ENCODE measurements at places on chromosomes 4 and X.
A peak's percentile ranks its signal among the peaks of the same experiment; 100 is the strongest.

GRCh38 chr4:175540732-175541131, 271.3 kb downstream of the GPM6A start:
- no peak for DNase-seq

GRCh38 chr4:5662555-5662954, 45.8 kb downstream of the EVC2 start:
- DNase-seq, result no peak

DNA sequence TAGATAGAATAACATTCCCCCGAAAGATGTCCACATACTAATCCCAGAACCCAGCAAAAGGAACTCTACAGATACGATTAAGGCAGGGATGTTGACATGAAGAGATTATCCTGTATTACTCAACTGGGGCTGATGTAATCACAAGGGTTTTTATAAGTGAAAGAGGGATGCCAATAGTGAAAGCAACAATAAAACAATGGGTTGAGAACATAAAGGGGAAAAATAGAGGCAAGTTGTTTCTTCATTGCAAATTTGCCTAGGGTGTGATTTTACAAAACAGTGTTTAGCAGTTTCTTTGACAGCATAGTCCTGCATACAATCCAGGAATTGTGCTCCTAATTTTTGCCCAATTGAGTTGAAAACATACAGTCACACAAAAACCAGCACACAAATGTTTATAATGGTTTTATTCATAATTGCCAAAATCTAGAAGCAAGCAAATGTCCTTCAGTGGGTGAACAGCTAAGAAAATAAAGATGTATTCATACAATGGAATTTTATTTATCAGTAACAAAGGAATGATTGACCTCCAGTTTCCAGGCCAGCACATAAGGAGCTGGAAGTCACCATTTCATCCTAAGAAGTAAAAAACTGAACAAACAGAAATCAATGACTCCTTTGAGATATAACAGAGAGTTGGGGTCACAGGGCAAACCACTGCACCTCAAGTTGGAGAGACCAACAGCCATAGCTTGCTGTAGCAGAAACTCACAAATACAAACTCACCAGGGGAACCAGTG, 107.2 kb downstream of the CENPC start:
- DNase-seq, result no peak

GRCh38 chr4:66489783-66490452, 819.6 kb upstream of the EPHA5 start:
- DNase-seq, result no peak

DNA sequence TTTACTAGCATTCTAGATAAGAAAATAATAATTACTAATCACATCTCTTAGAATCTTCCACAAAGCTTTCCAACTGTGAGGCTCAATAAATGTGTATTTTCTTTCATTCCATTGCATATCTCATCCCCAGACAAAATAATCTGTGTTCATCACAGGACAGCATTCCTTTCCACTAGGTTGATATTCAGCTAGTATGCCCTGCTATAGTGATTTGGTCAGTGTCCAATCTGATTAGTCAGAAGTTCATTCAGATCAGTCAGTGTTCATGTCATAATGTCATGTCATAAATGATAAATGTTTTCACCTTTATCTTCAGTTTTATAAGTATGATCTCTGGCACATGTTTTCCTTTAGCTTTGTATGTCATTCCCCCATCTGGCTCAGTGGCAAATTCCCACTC, 611.4 kb downstream of the KCTD8 start:
- no peak for DNase-seq

- DNase-seq, result no peak
Measured at GRCh38 chr4:124703154-124703553, 9.4 kb downstream of the ANKRD50 start.

DNA sequence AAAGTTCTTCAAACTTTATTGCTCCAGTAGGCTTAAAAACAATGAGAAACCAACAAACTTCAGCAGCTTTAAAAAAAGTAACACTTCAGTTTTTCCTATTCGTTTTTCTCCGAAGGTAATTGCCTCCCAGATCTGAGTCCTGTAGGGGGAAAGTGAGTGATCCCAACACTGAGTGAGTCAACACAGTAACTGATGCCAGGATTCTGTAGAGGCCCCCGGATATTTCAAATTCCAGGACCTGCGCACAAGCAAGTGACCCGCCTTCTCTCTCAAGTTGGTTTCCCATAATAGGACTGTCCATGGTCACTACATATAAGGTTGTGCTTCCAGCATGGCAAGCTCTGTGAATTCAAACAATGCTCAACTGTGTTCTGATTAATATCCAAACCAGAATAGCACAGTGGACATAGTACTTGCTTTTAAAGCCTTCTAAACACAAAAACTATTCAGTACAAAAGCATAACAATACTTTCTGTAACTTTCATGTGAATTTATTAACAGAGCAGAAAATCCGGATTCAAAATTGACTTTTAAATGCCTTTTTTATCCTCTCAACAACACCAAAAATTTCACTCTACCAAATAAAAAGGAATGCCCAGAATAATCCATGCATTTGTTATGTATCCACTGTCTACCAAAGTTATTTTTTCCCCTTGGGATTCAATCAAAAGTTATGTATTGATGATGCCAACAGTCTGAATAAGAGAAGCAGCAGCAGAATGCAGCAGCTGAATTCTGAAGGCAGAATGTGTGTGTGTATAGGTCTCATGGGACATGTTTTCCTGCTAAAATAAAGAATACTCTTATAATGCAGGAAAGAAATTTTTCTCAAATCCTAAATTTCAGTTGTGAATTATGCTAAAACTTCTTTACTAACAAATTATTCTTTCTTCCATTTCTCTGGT, at the start of gene DMD:
TSS of gene DMD (minus strand) at position 194 of the 905 bp plus-strand sequence. CDS start 237 bp downstream, outside the sequence.
- peak; percentile 5 for DNase-seq

GRCh38 chr4:87130985-87131703, 89.3 kb downstream of the KLHL8 start:
- DNase-seq, result no peak

GRCh38 chr4:98784947-98785706, 126.7 kb upstream of the TSPAN5 start:
- DNase-seq, result no peak

- no peak for DNase-seq
Measured at GRCh38 chr4:84583876-84584380, 1.0 kb downstream of the CDS1 start.

DNA sequence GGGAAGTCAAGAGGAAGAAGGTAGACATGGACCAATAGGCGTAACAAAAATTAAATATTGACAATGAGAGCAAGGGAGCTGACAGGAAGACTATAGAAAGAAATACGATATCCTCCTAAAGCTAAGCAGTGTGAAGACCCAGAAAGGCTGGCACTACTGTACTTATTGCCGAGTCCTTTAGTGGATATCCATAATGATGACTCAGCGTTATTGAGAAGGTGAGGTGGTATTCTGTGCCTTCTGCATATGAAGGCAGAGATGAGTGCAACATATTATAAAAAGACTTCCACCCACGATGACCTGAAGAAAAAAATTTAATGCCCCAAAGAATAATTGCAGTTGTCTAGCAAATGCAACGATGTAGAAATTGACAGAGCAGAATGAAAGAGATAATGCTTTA, 13.0 kb upstream of the MCF2 start:
- no peak for DNase-seq

GRCh38 chr4:97942951-97943350, 200.3 kb downstream of the STPG2 start:
- DNase-seq, result no peak

- DNase-seq, result no peak
Measured at GRCh38 chr4:43047058-43047457, 154.5 kb downstream of the GRXCR1 start.

DNA sequence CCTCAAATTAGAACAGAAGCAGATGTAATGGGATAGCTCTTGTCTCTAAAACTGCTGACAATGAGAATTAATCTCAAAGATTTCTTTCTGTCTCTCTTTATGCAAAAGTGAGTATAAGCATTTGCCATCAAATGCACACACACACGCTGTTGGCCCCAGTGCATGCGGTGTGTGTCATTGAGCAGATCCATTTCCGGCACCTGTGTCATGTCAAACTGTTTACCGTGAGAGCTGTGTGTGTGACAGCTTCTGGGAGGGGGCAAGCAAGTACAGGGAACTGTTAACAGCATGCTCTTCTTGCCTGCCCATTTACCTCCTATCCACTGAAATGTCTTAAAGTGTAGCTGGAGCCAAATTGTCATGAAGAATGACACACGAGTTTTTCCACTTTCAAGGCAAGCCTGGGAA, 297.9 kb upstream of the FAT4 start:
- no peak for DNase-seq

DNA sequence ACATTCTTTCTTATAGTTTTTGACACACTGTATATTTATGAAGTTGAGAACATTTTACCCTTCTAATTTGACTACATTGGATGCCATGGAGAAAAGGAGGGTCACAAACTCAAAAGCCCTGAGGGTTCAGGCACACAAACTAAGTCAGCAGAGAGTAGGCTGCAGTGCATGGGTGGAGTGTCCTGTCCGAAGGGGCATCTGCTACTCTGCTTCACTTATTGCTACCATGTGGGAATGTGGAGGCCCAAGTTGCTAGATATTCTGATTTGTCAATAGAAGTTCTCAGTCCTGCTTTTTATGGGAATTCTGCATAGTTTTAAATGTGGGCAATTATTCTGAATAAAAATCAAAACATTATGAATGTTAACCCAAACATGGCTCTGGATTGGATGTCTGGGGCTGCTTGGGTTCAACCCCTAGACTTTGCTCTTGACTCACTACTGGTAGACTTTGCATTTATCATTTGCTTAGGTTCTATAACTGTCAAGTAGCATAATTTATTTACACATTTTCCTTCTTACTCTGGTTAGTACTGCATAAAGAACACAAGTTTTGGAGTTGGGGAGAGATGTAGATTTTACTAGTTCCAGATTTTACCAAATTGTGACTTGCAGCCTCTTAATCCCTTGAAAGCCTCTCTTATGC, 255.1 kb downstream of the SPRY1 start:
- no peak for DNase-seq

DNA sequence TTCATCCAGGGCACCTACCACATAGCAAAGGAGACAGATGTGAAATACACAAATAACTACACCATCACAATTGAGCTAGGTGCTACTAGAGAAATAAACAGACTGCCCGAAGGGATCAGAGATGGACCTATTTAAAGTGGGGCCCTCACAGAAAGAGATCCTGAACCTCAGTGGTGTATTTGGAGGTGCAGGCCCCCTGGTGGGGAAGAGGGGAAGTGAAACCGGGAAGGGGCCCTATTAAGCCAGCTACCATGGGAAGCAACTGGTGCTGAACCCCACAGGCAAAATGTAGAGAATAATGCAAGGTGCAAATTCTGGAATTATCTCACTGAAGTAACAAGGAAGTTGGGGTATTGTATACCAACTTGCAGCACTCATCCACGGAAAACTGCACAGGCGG, 78.6 kb upstream of the FAM9A start:
- DNase-seq, result no peak

DNA sequence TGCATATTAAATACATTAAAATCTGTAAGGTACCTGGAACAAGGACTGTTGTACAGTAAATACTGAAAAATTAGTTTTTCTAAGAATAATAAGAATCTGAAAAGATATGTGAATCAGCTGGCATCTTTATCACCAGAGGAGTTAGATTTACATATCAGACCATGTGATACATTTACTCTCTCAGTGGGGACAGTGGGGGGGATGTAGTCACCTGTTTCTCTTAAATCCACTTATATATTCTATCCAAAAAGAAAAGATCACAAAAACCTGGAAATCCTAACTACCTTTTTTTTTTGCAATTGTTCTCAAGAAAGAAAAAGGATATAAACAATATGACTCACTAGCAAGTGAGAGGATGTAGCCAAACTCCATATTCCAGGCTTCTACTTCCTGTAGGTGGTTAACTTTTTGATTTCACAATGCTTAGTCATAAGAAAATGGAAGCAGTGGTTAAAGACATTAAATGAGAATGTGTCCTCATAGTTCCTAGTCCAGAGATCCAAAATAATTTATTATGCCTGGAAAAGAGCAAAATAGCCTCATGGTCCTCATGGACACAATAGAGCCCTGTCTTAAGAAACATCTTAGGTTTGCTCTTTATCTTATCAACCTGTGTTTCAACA, 22.5 kb upstream of the MYOZ2 start:
- DNase-seq, result no peak

DNA sequence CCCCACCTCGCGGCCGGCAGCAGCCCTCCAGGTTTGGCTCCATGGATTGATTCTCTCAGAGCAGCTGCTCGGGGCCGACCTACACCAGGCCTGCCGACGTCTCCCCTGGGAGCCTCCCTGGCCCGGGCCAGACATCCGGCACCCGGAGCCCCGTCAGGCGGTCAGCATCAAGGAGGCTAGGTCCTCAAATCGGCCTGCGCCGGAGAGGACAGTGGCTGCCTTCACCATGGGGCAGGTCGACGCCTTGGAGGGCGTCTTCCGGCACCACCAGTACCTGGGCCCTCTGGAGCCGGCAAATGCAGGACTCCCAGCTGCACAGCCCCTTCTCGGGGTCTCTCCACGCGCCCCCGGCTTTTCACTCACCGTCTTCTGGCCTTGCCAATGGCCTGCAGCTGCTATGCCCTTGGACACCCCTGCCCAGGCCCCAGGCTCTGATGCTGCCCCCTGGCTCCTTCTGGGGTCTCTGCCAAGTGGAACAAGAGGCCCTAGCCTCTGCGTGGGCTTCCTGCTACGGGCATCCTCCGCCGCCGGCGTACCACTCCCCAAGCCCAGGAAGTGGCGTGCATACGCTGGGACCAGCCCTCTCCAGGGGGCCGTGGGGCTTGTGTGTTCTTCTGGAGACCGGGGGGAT, 341.8 kb downstream of the MAGEB5 start:
- no peak for DNase-seq

DNA sequence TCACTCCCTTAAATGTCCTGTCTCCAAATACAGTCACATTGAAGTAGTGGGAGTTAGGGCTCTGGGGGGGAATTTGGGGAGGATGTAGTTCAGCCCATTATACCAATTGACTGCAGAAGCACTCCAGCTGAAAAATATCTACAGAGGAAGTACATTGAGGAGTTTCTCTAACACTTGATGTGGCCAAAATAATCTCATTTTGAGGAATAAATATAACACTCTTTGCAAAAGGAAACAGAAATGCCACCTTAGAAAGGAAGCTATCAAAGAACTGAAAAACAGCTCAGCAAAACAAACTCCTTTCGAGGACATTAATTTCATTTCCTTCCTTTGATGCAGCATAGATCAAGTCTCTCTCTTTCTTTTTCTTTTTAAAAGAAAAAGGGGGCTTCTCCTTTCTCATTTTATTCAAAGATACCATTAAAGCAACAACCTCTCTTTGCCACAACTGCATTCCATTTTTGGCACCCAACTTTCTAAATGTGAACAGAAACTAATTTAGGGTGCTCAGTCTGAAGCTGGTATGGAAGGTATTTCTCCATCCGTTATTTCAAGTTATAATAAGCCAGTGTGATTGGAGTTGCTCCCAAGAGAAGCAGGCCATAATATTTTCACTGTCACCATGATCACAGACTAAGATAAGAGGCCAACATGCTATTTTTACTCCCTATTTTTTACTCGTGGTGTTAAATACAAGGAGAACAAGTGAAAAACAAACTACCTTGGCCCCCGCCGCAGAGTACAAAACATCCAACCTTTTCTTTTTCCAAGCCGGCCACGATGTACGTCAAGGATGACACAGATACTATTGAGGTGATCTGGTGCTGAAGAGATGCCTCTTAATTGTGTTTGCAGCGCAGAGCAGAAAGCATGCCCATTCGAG, 230.4 kb upstream of the GATB start:
- no peak for DNase-seq

Data from amygdala (tissue), 56 donors.